Caco-2 (cell line): ENCODE measurements at places on chromosomes 4 and X. TPM values are rescaled to one million over a fixed set of nuclear protein-coding genes. Genes with fewer than 3 reads are reported as not detected.

The CITED1 gene
- 1.3 TPM in 2 replicates for total RNA-seq

DNA sequence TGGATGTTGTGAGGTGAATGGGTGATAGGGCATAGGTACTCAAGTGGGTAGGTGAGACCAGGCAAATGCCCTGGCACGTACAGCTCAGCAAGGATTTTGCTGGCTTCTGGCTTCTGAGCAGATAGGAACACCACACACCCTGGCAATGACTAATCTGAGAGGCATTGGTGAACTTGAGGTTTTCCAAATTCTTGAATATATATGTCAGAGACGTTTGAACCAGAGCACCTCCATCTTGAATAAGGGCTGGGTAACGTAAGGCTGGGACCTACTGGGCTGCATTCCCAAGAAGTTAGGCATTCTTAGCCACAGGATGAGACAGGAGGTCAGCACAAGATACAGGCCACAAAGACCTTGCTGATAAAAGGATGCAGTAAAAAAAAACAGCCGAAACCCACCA, 204.5 kb downstream of the NLGN4X start:
- H3K27me3 ChIP-seq, result no peaks in the 10 kb centered on the region
- no peak overlapping the region for H3K4me3 ChIP-seq
- no peaks in the 10 kb centered on the region for H3K36me3 ChIP-seq

DNA sequence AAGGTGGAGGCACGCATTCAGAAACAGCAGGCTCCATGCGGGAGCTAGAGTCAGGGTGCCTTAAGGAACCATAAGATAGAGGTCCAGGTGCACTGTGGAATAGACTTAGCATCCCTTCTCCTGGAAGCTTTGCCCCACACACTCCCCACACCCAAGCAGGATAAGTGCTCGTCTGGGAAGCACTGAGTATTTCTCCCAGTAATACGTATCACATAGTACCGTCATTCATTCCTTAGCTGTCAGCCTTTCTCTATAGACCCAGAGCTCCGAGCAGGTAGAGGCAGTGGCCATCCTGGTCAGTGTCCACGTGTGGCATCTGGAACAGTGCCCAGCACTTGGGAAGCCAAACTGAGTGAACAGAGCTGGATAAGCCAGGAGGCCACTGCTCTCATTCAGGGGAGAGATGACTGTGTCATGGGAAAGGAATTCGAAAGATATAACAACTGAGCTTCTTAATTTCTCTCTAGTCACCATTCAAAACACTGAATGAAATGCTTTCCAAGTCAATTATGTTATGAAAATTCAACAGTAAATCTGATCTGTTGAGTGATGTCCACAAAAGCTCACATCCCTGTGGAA, 9.9 kb downstream of the APBB2 start:
- peaks cover 48% of the 10 kb centered on the region for H3K4me1 ChIP-seq
- no peaks in the 10 kb centered on the region for H3K27me3 ChIP-seq
- H3K27ac ChIP-seq, result peak overlapping the region; percentile 10

- H3K27me3 ChIP-seq, result no peaks in the 10 kb centered on the region
- DNase-seq, result no peak
- no peaks in the 10 kb centered on the region for H3K36me3 ChIP-seq
- H3K4me3 ChIP-seq, result no peak overlapping the region
- H3K4me1 ChIP-seq, result no peaks in the 10 kb centered on the region
Measured at GRCh38 chrX:136710325-136710951, 62.5 kb downstream of the CD40LG start.

The AMOT gene
- total RNA-seq, result 55.7 and 66.3 TPM in 2 replicates

DNA sequence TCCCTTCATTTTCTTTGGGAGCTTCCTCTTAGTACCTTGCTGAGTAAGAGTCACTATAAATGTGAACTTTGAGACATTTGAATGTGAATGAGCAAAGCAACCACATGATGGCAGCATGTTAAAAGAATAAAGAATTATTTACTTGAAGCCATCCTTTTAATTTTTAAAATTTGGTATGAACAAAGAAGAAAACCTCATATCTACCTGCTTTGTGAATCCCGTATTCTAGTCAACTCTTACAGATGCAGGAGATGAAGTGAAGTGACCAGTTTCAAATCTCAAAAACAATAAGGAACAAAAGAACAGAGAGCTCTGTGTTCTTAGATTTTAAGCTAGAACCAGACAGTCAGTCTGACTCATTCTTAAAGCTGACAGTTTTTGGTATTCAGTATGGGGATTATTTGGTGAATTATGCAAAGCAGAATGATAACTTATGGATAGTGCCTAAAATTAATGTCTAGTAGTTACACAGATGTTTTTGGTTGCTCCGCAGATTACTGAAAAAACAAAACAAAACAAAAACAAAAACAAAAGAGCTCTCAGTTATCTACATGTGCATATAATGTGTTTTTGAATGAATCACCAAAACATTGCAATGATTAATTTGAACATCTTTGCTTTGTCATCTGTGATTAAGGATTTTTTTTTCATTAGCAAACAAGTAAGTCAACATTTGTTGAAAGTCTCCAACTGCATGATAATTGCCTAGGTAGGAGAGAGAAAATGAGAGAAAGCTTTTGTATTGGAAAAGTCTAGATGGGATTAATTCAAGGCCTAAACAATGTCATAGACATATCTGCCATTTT, 48.2 kb upstream of the H2AZ1 start:
- H3K4me1 ChIP-seq, result no peaks in the 10 kb centered on the region
- no peak overlapping the region for H3K27ac ChIP-seq
- no peaks in the 10 kb centered on the region for H3K36me3 ChIP-seq
- no peak overlapping the region for H3K4me3 ChIP-seq
- DNase-seq, result peak; percentile 5

DNA sequence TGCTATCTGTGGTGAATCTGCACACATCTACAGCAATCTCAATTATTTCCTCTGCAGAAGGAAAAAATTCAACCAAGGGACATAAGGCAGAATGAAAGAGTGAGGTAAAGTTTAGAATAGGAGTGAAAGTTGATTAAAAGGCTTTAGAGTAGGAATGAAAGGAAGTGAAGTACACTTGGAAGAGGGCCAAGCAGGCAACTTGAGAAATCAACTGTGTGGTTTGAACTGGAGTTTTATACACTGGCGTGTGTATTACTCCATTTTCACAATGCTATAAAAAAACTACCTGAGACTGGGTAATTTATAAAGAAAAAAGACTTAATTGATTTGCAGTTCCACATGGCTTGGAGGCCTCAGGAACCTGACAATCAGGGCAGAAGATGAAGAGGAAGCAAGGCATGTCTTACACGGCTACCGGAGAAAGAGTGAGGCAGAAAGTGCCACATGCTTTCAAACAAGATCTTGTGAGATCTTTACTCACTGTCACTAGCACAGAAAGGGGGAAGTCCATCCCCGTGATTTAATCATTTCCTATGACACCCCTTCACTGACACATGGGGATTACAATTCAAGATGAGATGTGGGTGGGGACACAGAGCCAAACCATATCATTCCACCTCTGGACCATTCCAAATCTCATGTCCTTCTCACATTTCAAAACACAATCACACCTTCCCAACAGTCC, 234.8 kb downstream of the IL15 start:
- H3K4me1 ChIP-seq, result no peaks in the 10 kb centered on the region
- no peaks in the 10 kb centered on the region for H3K36me3 ChIP-seq
- no peak overlapping the region for H3K4me3 ChIP-seq
- no peak for DNase-seq

The ATP7A gene
- 3.1 and 3.6 TPM in 2 replicates for total RNA-seq

The NMU gene
- total RNA-seq, result not detected in 2 replicates
